Aorta (tissue), 5 donors: ENCODE measurements at places on chromosomes 6 and 20. TPM values are rescaled to one million over a fixed set of nuclear protein-coding genes. Genes with fewer than 3 reads are reported as not detected.

DNA sequence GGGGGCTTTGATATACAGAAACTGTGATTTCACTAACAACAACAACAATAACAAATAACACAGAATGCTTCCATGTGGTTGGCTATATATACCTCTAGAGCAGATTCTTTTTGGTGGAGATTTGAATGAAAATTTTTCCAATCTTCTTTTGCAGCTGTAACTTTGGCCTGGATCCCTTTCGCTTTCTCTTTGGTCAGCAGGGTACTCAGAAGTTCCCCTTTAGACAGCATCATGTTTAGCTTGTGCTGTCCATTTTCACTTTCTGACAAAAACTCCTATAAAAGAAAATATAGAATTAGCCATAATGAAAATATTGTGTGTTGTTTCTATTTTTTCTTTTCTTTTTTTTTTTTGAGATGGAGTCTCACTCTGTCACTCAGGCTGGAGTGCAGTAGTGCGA, 264.2 kb downstream of the SYNE1 start:
- no peak overlapping the region for H3K4me3 ChIP-seq
- no peak for DNase-seq
- no peak overlapping the region for H3K27ac ChIP-seq
- peaks cover 9% of the 10 kb centered on the region for H3K36me3 ChIP-seq
- peaks cover 2% of the 10 kb centered on the region for H3K4me1 ChIP-seq

LY6G5C gene
- 1.2 TPM for total RNA-seq

DNA sequence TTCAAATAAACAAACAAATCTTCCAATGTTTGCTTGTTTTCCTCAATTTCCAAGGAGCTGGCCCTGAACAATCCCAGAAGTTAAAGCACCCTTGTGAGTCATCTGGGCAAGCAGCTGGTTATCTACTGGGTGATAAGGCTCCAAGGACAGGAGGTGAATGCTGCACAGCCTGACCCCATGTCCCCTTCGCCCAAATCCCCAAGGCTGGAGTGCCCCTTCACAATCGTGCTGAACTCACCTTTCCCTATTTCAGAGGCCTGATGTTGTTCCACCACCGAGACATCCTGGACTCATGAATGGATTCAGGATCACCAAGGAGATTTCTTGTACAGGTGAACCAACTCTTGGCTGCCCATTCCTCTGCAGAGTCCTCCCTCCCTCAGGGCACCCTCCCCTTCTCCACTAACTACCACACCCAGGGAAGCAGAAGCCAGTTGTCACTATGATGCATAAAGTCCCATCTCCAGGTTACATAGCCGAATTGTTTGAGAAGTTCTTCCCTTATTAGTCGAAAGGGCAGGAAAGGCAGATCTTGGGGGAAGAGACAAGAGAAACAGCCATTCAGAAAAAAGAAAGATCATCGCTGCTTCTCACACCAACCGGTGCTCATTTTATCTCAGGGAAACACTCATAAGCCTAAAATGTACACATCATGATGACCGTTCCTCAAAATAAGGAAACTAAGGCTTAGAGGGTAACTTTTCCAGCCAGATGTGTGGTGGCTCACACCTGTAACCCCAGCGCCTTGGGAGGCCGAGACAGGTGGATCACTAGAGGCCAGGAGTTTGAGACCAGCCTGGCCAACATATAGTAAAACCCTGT, 138.8 kb upstream of the RREB1 start:
- H3K27me3 ChIP-seq: no peaks in the 10 kb centered on the region
- no peaks in the 10 kb centered on the region for H3K4me1 ChIP-seq
- no peak overlapping the region for H3K4me3 ChIP-seq
- no peaks in the 10 kb centered on the region for H3K36me3 ChIP-seq
- H3K27ac ChIP-seq: no peak overlapping the region

DNA sequence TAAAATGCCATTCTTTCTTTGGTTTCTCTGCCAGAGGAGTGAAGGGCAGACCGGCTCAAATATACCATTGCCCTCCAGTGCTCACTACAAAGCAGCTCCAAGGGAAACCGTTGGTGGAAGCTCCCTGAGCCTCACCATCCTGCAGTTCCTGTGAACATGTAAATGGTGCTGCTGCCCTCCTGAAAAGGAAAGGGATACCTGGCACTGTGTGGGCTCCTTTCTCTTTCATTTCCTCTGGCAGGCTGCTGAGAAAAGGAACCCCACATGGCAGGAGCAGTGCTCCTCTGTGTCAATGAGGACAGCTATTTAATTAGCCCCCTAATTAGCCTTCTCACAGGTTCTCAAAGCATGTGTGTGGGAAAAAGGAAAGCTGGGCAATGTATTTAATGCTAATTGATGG, 142.5 kb downstream of the KLHL32 start:
- no peak overlapping the region for H3K4me3 ChIP-seq
- H3K36me3 ChIP-seq: no peaks in the 10 kb centered on the region
- DNase-seq: no peak
- H3K27me3 ChIP-seq: no peaks in the 10 kb centered on the region
- no peaks in the 10 kb centered on the region for H3K4me1 ChIP-seq

GRCh38 chr6:15340775-15341174, 94.9 kb downstream of the JARID2 start:
- H3K27me3 ChIP-seq: no peaks in the 10 kb centered on the region
- no peak overlapping the region for H3K27ac ChIP-seq
- H3K36me3 ChIP-seq: no peaks in the 10 kb centered on the region
- H3K4me3 ChIP-seq: no peak overlapping the region
- no peak for DNase-seq

- H3K4me3 ChIP-seq: no peak overlapping the region
- no peaks in the 10 kb centered on the region for H3K4me1 ChIP-seq
- no peak for DNase-seq
- H3K27me3 ChIP-seq: no peaks in the 10 kb centered on the region
- H3K27ac ChIP-seq: no peak overlapping the region
These were observed 22.3 kb downstream of the MYBL2 start for GRCh38 chr20:43689165-43689564.

- no peaks in the 10 kb centered on the region for H3K36me3 ChIP-seq
- no peaks in the 10 kb centered on the region for H3K27me3 ChIP-seq
- H3K27ac ChIP-seq: no peak overlapping the region
- DNase-seq: no peak
These were observed 151.5 kb upstream of the MLIP start for GRCh38 chr6:53959717-53960116.

ZDHHC14 gene
- total RNA-seq: 17.8 TPM

DNA sequence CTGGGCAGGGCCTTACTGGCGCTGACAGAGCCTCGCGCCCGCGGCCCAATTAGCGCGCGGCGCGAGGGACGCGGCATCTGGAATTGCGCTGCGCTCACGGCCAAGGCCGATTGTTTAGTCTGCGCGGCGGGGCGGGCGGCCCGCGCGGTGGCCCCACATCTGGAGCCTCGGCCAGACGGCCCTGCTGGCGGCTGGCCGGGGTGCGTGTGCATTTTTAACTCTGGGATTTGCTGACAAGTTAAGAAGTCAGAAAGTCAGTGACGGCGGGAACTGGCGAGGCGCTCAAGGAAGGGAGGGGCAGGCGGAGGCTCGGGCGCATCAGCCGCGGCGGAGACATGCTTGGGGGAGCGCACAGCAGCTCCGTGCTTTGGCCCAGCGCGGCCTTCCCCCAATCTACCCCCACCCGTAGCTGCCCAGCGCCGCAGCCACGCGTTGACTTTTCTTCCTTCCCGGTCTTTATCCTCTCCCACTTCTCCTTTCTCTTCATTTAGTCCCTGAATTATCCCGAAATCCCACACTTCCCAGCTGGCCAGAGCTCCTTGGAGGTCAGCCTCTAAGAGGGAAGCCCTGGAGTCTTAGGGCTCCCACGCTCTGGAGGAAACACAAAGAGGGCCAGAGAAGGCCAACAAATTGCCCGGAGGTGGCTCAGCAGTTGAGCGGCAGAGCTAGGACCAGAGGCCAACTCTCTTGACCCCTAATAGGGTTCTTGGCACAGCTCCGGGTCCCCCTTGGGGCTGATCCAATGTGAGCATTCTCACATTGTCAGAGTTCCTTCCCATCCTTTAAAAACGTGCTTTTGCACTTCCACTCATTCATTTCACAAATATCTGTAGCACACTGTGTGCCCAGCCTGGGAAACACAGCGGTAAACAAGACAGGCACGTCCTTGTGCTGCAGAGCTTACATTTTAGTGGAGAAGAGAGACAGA, 40.8 kb upstream of the FOXP4 start:
- H3K4me1 ChIP-seq: no peaks in the 10 kb centered on the region
- H3K4me3 ChIP-seq: peak overlapping the region; percentile 23
- no peak overlapping the region for H3K27ac ChIP-seq
- no peaks in the 10 kb centered on the region for H3K27me3 ChIP-seq
- no peaks in the 10 kb centered on the region for H3K36me3 ChIP-seq

PAQR8 gene
- total RNA-seq: 2.5 TPM

PAX1 gene
- not detected for total RNA-seq

IL20RA gene
- total RNA-seq: not detected

DNA sequence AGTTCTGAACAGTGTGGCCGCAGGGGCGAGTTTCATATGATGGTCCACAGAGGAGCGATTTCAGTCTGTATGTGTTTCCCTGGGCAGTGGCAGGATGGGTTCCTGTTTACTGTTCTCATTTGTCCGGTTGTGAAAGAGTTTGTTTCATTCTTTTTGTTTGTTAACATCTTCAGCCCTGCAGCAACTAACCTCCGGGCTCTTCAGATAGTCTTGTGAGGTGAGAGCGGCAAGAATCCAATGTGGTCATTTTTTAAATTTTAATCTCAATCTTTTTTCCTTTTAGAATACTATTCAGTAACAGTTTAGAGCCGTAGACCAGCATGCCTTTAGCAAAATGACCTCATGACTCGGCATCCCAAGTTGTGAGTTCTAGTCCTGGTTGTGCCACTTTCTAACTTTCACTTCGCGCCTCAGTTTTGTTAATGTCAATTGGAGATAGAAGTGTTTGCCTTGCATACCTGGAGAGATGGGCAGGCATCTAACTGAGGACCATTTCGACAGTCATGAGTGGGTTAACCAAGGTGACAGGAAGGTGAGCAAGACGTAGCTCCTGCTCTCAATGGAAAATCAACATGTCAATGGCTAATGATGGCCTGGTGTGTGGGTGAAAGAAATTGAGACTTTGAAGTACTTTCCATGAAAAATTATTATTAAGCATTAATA, 38.5 kb upstream of the PXDC1 start:
- H3K36me3 ChIP-seq: no peaks in the 10 kb centered on the region
- no peaks in the 10 kb centered on the region for H3K4me1 ChIP-seq
- no peak overlapping the region for H3K27ac ChIP-seq
- DNase-seq: no peak
- H3K4me3 ChIP-seq: no peak overlapping the region

DNA sequence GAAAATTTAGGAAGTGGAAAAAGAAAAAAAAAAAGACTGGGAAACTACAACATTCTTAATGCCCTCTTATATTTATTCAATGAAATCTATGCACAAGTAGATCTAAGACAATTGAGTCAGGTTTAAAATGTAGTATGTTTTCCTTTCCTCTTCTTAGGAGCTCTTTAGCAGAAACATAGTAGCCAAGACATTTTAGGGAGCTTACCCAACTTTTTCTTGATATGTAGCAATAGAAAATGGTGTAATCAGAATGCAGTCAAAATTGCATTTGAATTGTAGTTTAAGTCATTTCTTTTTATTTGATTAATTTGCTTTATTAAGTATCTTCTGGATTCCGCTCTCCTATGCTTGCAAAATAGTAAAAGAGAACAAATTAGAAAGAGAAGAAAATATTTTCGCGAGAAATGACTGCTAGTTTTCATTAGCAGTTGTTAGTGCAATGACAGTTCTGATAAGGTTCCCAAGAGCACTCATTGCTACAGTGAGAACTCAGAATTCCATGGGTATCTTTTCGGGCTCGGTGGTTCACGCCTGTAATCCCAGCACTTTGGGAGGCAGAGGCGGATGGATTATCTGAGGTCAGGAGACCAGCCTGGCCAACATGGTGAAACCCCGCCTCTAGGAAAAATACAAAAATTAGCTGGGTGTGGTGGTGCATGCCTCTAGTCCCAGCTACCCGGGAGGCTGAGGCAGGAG, 52.2 kb downstream of the JARID2 start:
- peaks cover 1% of the 10 kb centered on the region for H3K4me1 ChIP-seq
- H3K36me3 ChIP-seq: no peaks in the 10 kb centered on the region
- DNase-seq: no peak
- no peak overlapping the region for H3K27ac ChIP-seq
- no peaks in the 10 kb centered on the region for H3K27me3 ChIP-seq

GRCh38 chr6:39446909-39447308, 124.4 kb upstream of the KCNK16 start:
- no peaks in the 10 kb centered on the region for H3K27me3 ChIP-seq
- no peak overlapping the region for H3K27ac ChIP-seq
- DNase-seq: no peak

DNA sequence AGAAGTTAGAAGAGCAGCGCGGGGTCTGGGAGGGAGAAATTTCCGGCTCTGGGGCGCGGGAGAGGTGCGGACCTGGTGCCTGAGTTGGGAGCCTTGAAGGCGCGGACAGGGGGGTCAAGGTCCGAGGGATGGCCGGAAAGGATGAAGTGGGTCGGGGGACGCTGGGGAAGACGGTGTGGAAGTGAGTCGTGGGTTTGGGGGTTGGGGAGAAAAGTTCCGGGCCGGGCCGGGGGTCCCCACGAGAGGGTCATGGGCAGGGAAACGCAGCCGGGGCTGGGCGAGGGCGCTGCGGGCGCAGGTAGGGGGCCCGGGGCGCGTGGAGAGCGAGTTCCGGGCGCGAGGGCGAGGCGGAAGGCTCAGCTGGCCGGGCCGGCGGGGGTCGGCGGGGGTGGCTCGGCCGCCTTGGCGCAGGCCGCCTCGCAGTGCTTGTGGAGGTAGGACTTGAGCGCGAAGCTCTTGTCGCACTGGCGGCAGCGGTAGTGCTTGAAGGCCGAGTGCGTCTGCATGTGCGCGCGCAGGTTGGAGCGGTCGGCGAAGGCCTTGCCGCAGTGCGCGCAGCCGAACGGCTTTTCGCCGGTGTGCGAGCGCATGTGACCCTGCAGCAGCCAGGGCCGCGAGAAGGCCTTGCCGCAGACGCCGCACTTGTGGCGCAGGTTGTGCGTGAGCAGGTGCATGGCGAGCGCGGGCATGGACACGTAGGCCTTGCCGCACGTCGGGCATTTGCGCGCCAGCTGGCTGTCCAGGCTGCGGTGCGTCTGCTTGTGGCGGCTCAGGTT, 10.5 kb upstream of the SRXN1 start:
- no peaks in the 10 kb centered on the region for H3K27me3 ChIP-seq
- no peaks in the 10 kb centered on the region for H3K36me3 ChIP-seq
- no peaks in the 10 kb centered on the region for H3K4me1 ChIP-seq
- no peak overlapping the region for H3K27ac ChIP-seq
- no peak for DNase-seq

GRCh38 chr6:23977706-23978105, 148.3 kb upstream of the NRSN1 start:
- H3K27ac ChIP-seq: no peak overlapping the region
- no peak overlapping the region for H3K4me3 ChIP-seq
- no peak for DNase-seq
- H3K27me3 ChIP-seq: no peaks in the 10 kb centered on the region
- no peaks in the 10 kb centered on the region for H3K4me1 ChIP-seq
- H3K36me3 ChIP-seq: no peaks in the 10 kb centered on the region

- no peak overlapping the region for H3K4me3 ChIP-seq
- no peaks in the 10 kb centered on the region for H3K27me3 ChIP-seq
- H3K27ac ChIP-seq: no peak overlapping the region
- no peaks in the 10 kb centered on the region for H3K4me1 ChIP-seq
- DNase-seq: no peak
These were observed 162.6 kb downstream of the FAM83B start for GRCh38 chr6:55009131-55009530.

CD109 gene
- total RNA-seq: 29.8 TPM

GRCh38 chr6:43493833-43494232, 16.3 kb downstream of the LRRC73 start:
- DNase-seq: no peak
- no peaks in the 10 kb centered on the region for H3K27me3 ChIP-seq
- H3K4me1 ChIP-seq: no peaks in the 10 kb centered on the region
